ENCODE measurements at places on chromosomes 3 and 15.

GRCh38 chr15:92879949-92880725 is 20.0 kb upstream of the CHD2 start:
- no peak for DNase-seq

GRCh38 chr15:64251121-64251520 is 88.3 kb upstream of the PPIB start:
- no peak for DNase-seq

- no peak for DNase-seq
Observed at GRCh38 chr3:174862101-174862500, 3.0 kb downstream of the NAALADL2 start.

DNA sequence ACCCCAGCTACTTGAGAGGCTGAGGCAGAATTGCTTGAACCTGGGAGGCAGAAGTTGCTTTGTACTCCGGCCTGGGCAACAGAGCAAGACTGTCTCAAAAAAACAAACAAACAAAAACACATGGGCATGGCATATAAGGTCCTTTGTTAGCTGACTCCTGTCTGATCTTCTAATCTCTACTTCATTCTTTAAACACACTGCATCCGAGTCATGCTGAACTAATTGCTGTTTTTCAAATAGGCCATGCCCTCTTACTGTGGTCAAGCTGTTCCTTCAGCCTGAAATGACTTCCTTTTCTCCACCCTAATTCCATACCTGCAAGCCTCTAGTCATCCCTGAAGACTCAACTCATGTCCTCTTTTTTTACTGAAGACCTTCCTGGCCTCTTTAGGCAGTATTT is 22.3 kb upstream of the SLMAP start:
- no peak for DNase-seq

DNA sequence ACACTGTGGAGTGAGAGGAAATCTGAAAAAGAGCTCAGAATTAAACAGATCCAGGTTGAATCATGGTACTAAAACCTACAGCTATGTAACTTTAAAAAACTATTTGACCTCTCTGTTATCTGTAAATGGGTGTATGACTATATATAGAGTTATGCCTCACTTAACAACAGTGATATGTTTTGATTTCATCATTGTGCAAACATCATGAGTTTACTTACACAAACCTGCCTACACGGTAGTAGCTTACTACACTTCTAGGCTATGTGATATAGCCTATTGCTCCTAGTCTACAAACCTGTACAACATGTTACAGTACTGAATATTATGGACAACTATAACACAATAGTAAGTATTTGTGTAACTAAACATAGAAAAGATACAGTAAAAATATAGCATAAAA is 191.6 kb upstream of the MEIS2 start:
- DNase-seq = no peak
